T-helper 2 cell (primary cell): ENCODE measurements at places on chromosomes 5 and 9.
A peak's percentile ranks its signal among the peaks of the same experiment; 100 is the strongest.

GRCh38 chr5:168329302-168329701, 37.9 kb downstream of the WWC1 start:
- DNase-seq: no peak

DNA sequence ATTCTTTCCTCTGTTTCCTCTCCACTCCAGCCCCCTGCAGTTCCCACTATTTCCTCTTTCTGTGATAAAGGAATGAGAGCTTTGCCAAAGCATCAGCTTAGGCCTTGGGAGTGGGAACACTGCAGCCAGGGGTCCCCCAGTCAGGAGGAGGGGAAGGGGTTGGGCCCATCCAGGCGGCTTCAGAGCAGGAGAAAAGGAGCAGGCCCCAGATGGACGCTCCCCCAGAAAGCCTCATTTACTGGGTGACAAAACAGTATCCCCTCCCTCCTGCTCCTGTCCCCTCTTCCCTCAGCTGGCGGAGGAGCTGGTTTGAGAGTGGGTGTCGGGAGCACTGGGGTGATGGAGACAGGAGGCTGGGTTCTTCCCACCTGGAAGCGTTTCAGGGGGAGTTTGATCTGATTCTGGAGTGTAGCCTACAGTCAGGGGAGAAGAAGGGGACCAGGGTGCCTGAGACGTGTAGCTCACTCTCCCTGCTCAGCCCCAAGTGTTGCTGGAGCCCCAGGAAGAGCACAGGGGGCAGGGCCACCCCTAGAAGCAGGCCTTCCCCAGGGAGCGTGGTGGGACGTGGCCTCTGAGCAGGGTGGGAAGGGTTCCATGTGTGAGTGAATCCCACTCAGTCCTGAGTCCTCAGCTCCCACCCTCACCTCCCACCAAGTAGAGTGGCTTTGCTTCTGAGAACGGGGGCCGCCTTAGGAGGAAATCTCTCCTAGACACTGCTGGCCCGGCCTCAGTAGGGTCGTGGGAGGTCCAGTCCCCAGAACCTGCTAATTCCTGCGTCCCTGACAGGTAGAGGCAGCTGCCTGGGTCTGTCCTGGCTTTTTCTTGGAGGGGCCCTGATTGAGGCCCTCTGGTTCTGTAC, 173.1 kb downstream of the CACNA1B start:
- DNase-seq: no peak

DNA sequence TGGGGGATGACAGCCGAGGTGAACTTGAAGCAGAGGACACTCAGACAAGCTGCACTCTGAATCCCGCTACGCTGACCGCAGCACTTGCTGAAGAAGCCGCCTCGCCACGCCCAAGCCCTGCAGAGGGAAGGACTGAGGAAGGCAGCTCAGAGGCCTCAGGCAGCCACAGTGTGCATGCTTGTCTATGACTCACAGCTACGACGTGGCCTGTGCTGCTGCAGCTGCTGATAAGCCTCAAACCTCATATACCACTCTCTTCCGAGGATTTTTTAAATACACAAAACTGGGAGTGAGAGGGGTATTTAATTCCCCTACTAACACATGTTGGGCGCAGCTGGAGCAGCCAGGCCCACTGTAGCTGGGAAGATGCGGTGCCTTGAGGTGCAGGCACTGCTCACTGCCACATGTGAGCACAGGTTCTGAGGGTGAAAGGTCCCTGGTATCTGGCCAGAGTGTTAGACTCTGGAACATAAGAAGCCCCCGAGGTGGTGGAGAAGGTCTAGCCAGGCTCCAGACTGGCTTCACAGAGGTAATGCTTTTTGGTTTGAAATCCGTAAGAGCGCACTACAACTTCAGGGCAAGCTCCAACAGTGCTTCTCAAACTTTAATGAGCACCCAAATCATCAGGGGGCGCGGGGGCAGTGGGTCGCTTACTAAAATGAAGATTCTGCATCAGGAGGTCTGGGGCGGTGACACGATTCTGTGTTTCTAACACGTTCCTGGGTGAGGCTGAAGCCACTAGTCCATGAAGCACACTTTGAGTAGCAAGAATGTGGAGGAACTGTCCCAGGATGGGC, 196.8 kb downstream of the AUH start:
- DNase-seq: peak; percentile 51

DNA sequence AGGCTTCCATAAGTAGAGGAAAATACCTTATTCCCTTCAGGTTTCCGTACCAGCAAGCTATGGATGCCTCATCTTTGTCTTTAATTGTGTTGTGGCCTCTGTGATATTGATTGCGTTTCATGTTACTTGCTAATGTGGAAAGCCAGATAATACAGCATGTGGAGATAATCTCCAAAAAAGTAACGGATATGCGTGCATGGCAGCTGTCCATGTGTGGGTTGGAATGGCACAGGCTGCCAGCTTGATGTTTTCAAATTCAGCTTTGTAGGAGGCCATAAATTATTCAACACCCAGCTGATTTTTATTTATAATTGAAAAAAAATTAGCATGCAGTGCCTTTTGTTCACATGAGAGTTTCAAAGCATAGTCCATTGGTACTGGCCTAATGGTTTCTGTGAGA, 144.9 kb downstream of the GIN1 start:
- DNase-seq: no peak

- DNase-seq: no peak
Observed at GRCh38 chr9:116497095-116497890, 189.8 kb upstream of the TRIM32 start.

DNA sequence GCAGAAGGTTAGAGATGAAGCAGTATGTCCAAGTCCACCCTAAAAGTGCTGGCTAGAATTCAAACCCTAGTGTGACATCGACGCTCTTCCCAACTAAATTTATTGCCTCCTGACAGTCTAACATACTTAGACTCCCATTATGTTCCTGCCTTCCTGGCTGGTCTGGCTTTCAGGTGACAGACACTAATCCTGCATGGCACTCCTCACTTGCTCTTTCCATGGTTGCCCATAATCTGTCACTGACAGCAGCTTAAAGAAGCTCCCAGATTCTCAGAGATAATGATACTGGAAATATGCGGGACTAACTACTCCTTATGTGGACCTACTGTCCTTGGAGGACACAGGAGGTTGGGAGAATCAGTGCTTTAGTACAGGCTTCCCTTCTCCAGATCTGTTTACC, 41.7 kb upstream of the HTR1A start:
- no peak for DNase-seq

- DNase-seq: no peak
Observed at GRCh38 chr5:18095061-18095460, 460.8 kb downstream of the TAF11L14 start.

- no peak for DNase-seq
Observed at GRCh38 chr5:137600721-137601360, 101.7 kb upstream of the SPOCK1 start.

GRCh38 chr5:65811004-65811403, 89.0 kb downstream of the NLN start:
- no peak for DNase-seq

GRCh38 chr5:125295405-125295872, 549.0 kb upstream of the ZNF608 start:
- DNase-seq: peak; percentile 8

- no peak for DNase-seq
Observed at GRCh38 chr9:91182429-91183225, 179.1 kb downstream of the AUH start.

GRCh38 chr5:113092683-113093082, 116.1 kb downstream of the DCP2 start:
- no peak for DNase-seq

DNA sequence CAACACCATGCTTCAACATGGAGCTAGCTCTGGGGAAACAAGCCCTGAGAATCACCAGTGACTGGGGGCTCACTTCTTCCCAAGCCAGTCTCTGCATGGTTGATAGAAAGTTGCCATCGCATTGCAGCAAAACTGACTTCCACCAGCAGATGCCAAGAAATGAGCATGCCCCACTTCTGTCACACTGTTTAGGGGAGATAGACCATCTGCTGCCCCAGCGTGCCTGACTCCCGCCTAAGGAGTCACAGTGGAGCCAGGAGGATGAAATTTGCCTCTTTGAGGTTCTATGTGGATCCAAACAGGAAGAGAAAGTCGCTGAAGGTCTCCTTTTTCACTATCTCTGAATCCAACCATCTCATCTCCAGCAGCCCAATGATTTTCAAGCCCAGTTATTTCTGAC, 116.7 kb upstream of the SLIT3 start:
- no peak for DNase-seq

DNA sequence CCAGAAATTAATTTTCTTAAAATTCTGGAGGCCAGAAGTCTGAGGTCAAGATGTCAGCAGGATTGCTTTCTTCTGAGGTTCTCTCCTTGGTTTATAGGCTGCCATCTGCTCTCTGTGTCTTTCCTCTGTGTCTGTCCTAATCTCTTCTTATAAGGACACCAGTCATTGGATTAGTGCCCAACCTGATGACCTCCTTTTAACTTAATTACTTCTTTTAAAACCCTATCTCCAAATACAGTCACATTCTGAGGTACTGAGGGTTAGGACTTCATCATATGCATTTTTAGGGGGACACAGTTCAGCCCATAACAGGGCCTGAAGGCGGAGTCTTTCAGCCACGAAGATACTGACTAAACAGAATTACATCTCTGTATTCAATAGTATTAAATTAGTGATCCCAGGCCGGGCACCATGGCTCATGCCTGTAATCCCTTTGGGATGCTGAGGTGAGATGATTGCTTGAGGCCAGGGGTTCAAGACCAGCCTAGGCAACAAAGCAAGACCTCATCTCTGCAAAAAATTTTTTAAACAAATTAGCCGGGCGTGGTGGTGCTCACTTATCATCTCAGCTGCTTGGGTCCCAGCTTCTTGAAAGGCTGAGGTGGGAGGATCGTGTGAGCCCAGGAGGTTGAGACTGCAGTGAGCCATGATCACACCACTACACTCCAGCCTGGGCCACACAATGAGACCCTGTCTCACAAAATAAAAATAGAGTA, 5.9 kb upstream of the RPS6 start:
- no peak for DNase-seq

- DNase-seq: no peak
Observed at GRCh38 chr5:65012301-65012892, 243.7 kb downstream of the CWC27 start.

GRCh38 chr9:38233796-38234355, 158.6 kb upstream of the ALDH1B1 start:
- no peak for DNase-seq

- DNase-seq: no peak
Observed at GRCh38 chr9:6006749-6007057, 8.7 kb downstream of the RANBP6 start.

- DNase-seq: peak; percentile 38
Observed at GRCh38 chr5:62306896-62307689, 1.1 kb downstream of the KIF2A start.

- DNase-seq: no peak
Observed at GRCh38 chr9:100379862-100380261, 27.1 kb upstream of the TEX10 start.

GRCh38 chr5:34584165-34584564, 72.0 kb upstream of the RAI14 start:
- DNase-seq: no peak

DNA sequence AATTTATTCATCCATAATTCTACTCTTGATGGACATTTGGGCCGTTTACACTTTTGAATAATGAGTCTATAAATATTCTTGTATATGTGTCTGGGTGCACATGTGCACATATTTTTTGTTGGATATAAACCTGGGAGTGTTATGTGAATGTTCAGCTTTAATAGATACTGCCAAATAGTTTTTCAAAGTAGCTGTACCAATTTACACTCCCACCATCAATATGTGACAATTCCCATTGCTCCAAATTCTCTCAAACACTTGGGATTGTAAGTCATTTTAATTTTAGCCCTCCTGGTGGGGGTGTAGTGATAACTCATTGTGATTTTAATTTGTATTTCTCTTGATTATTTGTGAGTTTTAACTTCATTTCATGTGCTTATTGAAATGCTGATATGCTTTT, 114.9 kb downstream of the GRIA1 start:
- no peak for DNase-seq

DNA sequence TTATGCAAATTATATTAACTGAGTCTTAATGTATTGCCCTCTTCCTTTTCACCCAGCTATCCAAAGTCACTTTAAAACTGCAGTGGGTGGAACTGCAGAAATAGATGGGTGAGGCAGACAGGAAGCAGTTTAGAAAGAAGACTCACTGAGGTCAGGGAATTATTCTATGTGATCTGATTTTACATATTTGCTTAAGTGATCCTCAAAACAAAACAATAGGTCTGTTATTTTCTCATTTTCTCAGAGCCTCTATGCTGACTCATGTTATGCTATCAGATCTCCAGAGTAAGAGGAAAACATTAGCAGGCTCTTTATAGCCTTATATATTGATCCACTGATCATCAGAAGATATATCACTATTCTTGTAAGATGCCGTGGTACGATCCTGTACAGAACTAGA, 63.5 kb downstream of the MRPS27 start:
- no peak for DNase-seq

DNA sequence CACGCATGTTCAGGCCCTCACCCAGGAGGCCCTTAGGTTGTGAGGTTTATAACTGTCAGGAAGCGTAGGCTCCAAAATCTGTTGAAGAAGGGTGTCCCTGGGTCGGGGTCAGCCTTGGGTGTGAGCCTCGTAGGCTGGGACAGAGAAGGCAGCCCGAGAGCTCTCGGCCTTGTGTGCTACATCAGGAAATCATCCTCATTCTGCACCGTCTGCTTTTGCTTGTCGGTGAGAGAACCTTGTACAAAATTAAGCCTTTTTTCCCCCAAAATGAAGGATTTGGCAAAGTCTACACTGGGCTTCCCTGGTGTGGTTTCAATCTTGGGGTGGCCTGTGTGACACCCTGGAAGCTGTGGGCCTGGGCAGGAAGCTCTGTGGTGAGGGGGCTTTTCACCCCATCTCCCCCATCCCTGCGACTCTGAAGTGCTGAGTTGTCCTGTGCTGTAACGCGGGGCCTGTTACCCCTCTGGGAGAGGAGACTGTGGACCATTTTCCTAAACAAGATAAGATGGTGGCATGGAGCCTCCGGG, 55.3 kb downstream of the AHRR start:
- DNase-seq: no peak

GRCh38 chr9:92718086-92719001, 46.3 kb downstream of the BICD2 start:
- no peak for DNase-seq

DNA sequence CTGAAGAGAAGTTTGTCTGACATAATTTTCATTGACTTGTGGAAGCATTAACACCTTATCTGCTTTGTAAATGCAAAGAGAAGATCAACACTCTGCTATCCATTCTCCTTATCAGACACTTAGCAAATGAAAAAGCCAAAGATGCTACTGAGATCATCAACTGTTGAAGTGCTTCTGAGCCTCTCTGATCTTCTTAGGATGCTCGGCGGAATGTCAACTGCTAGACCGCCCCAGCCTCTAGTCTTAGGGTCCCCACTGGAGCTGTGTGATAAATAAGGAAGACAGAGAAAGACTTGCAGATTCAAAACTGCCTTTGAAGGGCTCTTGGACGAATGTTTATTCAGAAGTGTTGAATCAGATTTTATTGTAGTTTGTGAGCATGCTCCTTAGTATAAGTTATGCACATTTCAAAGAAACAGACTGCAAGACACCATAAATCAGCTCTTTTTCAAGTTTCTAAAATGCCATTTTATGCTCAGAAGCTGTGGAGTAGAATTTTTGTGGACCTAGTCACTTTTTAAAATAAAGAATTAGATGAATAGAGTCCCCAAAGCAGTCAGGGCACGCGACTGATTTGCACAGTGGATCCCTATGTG, 197.9 kb downstream of the DIRAS2 start:
- no peak for DNase-seq

- no peak for DNase-seq
Observed at GRCh38 chr5:54224103-54224826, 86.1 kb downstream of the ARL15 start.

- no peak for DNase-seq
Observed at GRCh38 chr5:1392801-1393565, 48.1 kb upstream of the CLPTM1L start.
